Hindlimb muscle (tissue), 1 donor: ENCODE measurements at places on chromosomes 6 and 20.
A peak's percentile ranks its signal among the peaks of the same experiment; 100 is the strongest.

GRCh38 chr6:149368065-149368464, 32.0 kb upstream of the SUMO4 start:
- no peak for DNase-seq

GRCh38 chr20:57103146-57103800, 163.2 kb downstream of the BMP7 start:
- DNase-seq, result no peak

DNA sequence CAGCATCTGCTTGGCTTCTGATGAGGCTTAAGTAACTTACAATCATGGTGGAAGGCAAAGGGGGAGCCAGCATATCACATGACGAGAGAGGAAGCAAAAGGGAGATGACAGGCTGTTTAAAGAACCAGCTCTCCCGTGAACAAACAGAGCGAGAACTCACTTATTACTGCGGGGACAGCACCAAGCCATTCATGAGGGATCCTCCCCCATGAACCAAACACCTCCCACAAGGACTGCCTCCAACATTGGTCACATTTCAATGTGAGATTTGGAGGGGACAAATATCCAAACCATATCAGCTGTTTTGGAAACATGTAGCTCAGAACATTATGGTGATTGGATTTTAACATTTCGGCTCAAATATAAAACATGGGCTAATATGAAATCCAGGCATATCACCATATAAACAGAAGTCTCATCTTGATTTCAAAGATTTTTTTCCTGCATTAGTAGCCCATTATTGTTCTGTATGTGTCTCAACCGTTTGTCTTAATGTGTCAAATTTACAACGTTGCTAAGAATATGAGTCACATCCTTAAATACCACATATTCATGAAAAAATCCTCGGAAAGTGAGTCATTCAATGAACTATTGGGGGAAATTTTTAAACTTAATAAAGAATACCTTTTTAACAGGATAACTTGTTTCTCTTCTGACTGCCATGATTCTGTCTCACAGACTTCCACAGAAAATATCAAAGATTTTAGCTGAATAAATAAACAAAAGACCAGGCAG, 894.3 kb downstream of the TFAP2A start:
- no peak for DNase-seq

- no peak for DNase-seq
Measured at GRCh38 chr20:23823621-23824324, 2.8 kb downstream of the CST2 start.

DNA sequence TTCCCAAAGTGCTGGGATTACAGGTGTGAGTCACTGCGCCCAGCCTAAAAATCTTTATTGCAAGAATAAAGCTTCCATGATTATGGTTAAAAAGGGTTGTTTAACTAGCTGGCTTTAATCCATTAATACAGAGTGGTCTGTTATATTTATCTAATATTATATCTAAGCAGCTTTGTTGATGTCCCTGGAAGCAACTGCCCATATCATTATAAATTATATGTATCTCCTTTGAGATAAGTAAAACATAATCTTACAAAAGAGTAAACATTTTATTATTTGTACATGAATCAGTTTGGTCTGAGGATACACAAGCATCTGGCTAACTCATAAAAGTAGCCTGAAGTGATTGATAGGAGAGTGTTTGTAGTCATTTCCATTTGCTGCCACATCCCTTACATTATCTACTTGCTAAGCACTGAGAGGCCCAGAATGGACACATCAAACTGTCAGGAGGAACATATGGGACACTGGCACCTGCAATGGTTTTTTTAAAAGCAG, 46.9 kb downstream of the TRAF3IP2 start:
- no peak for DNase-seq

DNA sequence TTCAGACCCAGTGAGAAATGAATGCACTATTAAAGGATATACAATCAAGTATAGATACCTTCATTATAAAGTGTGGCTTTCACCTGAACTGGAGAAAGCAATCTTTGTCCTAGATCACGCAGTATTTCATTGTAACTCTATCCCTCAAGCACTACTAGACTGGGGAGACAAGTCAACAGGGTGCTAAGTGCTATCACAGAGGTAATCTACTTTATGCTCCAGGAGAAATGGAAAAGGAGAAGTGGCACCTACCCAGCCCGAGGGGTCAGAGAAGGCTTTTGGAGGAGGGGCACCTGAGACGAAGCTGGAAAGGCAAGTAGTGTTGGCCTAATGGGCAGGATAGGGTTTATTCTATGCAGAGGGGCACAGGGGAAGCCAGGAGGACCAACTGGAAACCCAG, 17.1 kb downstream of the ZHX3 start:
- DNase-seq, result no peak

GRCh38 chr6:67933278-67933677, 701.8 kb upstream of the ADGRB3 start:
- DNase-seq, result no peak

DNA sequence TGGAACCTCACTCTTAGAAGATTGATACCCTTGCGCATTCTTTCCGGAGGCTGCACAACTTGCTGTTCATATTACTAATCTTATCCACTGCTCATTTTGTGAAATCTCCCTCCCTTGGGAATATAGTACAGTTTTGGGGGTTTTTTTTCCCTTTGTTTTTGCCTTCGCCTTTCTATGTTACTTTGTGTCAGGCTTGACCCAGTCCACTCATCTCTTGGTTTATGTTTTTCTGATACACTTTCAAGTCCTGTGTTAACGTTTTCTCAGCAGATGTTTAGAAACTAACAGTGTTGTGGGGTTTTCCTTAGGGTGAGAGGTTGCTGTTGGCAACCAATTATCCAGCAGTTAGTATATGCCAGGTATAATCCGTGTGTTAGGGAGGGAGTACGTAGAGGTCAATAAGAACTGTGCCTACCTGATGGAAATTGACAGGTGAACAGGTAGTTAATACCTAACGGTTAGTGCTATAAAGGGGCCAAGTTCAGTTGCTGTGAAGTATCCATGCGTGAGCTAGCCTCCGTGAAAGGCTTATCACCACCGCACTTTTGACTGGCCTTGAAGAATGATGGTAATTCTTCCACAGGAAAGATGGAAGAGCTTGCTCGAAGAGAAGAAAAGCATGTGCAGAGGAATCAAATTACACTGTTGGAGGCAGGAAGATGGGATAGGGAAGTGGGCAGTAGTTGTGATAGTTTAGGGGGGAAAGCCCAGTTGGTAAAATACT, 1.4 kb downstream of the NFYA start:
- peak; percentile 23 for DNase-seq

DNA sequence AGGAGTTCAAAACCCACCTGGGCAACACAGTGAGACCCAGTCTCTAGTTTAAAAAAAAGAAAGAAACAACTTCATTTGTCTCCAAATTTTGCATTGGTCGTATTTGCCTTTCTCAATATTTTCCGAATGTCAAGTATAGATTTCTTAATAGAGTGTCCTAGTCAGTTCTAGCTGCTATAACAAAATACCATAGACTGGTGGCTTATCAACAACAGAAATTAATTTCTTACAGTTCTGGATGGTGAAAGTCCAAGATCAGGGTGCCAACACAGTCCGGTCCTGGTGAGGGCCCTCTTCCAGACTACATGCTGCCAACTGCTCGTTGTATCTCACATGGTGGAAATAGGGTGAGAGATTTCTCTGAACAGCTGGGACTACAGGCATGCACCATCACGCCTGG, 34.0 kb downstream of the NQO2 start:
- DNase-seq, result no peak

- DNase-seq, result no peak
Measured at GRCh38 chr20:18589941-18590674, 2.3 kb downstream of the DTD1 start.

DNA sequence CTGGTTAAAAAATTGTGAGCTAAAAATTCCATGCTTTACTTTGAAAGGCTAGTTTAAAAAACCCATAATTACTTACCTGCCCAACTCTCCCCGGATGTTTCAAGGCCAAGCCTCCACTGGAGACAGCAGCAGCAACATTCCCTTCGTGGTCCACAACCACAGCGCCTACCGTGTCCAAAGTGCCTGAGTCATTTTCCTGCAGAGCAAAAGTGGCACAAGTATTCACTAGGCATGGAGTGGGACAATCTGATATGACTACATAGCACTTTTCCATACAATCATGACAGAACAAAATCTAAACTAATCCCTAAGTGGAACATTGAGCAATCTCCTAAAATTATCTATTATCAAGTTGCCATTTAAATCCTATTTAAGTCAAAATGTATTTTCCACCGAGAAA, 104.8 kb downstream of the TASP1 start:
- no peak for DNase-seq

GRCh38 chr6:68726337-68726736, 91.3 kb downstream of the ADGRB3 start:
- no peak for DNase-seq

DNA sequence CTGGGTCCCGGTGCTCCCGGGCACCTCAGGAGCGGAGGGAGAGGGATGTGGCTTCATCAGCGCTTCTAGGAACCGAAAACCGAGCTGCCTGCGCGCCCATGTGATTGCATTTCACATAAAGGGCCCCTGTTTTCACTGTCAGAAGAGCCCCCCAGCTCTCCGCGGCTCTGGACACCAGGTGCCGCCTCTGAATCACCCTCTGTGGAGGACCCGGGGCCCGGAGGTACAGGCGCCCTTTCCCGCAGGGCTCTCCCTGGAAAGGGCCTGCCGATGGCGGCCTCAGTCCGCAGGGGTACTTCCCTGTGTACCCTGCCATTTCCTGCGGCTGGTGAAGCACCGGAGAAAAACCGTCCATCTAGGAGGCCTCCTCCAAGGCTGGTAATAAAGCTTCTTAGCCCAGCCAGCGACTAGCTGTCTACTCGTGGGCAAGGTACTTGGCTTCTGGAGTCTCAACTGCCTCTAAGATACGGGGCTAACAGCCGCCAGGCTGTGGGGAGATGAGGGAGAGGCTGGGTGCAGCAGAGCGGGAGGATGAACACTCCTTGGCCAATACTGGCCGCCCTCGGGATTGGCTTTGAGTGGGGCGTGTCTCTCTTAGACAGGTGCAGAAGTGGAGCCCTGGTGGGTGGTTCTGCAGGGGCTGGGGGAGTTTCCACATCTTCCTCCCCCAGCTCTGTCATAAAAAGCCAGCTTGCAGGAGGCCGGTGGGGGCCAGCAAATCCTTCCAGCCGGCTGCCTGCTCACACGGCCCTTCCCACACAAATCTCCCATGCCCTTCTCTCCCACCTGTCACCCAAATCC, 1.6 kb downstream of the PPP1R16B start:
- DNase-seq, result no peak

GRCh38 chr20:16562259-16562658, 11.0 kb downstream of the KIF16B start:
- DNase-seq, result no peak

DNA sequence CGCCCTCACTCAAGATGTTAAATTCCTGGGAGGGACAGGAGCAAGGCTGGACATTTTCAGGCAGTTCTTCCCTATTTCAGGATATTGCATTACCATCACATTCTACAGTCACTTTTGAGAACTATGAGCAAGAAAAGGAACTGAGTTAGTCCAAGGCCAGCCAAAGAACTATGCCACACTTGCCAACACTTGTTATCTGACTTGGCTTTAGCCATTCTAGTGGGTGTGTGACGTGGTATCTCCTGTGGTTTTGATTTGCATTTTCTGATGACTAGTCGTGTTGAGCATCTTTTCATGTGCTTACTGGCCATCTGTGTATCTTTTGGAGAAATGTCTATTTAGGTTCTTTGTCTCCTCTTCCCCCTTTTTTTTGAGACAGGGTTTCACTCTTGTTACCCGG, 12.0 kb downstream of the XRN2 start:
- no peak for DNase-seq

DNA sequence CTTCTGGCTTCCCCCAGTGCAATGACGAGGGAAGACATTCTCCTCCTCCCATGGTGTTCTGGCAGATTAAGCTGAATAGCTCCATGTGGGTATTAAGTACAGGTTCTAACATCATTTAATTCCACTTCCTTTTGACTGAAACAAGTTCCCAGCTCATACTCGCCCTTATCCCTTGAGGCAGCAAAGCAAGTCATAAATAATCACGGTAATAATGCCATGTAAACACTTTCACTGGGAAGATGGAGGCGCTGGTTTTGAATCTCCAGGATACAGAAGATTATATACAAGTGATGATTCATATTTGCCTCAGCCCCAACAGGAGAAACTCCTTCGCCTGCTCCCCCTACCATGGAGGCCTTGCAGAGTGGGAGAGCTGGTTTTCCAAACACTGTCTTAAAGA, 141.3 kb downstream of the PXDC1 start:
- DNase-seq, result no peak

GRCh38 chr6:116512111-116512559, 696 bp downstream of the CALHM5 start:
- peak; percentile 27 for DNase-seq

DNA sequence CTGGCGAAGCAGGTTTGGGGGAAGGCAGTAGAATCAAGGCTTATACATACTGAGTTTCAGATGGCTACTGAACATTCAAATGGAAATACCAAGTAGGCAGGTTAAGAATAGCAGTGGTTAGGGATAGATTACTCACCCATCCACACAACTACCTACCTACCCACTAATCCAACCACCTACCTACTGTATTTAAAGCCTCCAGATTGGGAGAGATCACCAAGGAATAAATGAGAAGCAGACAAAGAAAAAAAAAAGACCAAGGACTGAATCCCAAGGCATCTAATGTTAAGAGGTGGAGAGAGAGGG, 68.3 kb upstream of the SMIM29 start:
- no peak for DNase-seq

DNA sequence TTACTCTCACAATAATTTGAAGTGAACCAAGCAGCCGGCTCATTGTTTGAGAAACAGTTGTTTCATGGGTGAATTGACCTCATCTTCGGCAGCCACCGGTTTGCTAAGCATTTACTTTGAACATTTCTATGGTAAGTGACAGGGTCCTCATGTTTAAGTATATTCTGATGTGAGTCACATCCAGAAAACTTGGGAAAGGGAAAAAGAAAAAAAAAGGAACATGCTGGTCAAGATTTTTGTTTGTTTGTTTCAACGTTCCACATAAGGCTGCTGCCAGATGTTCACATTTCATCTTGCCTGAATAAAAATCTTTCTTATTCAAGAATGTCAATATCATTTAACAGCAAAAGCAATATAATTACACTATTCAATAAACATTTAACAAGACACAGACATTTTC, 55.0 kb upstream of the EXOC2 start:
- no peak for DNase-seq

DNA sequence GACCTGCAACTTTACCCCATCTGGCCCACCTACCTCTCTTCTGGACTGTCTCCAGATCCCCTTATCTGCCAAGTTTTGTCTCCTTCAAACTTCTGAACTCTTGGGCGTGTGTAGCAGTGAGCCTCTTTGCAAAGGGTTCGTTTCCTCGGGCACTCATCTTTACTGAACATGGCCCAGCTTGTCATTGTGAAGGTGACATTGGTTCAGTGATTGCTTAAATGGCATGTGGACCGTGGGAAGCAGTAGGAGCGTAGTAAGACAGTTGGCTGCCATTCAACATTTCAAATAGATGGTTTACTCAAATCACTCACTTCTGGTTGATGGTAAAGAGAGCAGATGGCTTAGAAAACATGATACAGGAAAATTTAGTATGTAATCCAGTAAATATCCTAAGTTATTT, 34.8 kb upstream of the KIF25 start:
- DNase-seq, result no peak

GRCh38 chr20:34647737-34648136, 29.2 kb downstream of the PIGU start:
- no peak for DNase-seq
